Activated CD4-positive, alpha-beta T cell treated with anti-CD3 and anti-CD28 coated beads, Interleukin-2, amount 10 ng/mL, durations not matched to agents 7 days and 5 days (primary cell): ENCODE measurements at places on chromosomes 2 and 18.

- no peak for DNase-seq
Measured at GRCh38 chr18:2967357-2967756, 45.6 kb downstream of the LPIN2 start.

DNA sequence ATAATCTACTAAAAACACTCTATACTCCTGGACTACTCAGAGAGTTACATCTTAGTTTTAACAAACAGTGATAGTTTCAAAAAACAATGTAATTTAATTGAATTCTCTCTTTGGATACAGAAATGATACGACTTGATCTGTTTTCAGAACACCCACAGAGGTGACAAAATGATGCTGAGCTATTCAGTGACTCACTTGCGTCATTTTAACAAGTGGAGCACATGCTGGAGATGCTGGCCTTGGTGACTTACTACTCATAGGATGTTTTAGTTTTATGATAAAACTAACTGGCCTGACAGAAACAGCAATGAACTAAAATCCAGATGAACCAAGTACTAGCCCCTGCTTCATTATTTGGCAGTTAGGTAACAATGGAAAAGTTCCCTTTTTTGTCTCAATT, 101.3 kb upstream of the ITGB6 start:
- DNase-seq, result no peak

DNA sequence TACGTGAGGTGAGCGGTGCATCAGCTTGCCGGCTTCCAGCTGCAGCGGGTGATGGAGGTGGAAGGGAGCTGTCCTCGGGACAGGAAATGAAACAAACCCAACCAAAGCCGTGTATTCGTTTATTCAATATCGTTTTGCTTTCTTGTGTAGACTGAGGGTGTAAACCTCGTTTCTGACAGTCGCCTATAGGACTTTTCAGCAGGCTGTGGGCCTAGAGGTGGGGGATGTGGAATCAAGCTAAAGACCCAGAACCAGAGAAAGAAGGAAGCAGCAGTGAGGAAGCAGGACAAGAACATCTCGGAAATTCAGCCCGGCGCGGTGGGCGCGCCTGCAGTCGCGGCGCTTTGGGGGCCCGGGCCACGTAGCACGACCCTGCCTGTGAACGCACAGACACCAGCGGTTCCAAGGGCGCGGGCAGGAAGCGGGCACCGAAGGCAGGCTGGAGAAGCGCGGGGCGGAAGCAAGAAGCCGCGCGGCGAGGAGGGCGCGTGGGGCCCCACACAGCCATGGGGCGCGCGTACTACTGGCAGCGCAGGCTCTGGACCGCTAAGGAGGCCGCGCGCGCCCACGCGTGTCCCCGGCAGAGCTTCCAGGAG, 755 bp upstream of the ATP9B start:
- DNase-seq, result peak; percentile 52

DNA sequence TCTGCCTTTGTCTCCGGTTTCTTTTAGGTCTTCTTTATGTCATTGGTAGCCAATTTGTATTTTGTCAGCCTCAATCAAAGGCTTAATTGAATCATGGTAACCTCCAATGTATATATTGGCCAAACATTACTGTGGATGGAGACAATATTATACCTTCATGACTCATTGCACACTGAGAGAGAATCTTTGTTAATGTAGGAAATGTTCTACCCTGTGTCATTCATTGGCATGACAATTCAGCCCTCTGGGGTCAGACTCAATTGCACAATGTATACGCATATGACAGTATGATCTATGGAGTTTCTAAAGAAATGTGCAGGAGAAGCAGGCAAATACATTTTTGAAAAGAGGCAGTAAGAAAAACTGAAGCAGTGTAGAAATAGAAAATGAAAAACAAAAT, 162.6 kb downstream of the PDE11A start:
- no peak for DNase-seq

DNA sequence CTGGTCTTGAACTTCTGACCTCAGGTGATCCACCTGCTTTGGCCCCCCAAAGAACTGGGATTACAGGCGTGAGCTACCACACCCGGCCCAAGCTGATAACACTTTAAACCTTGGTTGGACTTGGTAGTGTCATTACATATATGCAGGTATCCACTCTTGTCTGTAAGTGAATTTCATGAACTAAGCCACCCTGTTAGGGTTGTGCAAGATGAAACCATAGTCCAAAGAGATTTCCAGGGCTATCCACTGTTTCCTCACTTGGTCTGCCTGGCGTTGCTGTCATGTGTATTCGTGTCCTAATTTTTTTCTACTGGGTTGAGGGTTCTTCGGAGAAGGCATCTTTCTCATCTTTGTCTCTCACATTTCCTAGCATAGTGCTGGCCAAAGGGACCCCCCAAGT, 203.0 kb downstream of the CAMKMT start:
- no peak for DNase-seq

DNA sequence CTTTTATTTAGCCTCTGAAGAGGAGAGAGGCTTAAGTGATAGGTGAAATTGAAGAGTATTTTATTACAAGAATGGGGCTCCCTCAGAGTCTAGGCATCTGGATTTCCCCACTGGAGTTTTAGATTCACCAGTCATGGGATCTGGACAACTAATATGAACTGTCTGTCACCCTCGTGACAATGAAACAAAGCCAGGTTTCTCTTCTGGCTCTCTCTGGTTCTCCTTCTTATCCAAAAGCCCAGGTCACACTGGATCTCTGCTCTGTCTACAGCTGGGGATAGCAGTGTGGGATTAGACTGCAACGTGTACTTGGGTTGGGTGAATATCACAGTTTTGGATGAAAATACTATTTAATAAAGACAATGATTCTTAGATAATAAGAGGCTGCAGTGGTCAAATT, 31.2 kb downstream of the LHCGR start:
- no peak for DNase-seq

DNA sequence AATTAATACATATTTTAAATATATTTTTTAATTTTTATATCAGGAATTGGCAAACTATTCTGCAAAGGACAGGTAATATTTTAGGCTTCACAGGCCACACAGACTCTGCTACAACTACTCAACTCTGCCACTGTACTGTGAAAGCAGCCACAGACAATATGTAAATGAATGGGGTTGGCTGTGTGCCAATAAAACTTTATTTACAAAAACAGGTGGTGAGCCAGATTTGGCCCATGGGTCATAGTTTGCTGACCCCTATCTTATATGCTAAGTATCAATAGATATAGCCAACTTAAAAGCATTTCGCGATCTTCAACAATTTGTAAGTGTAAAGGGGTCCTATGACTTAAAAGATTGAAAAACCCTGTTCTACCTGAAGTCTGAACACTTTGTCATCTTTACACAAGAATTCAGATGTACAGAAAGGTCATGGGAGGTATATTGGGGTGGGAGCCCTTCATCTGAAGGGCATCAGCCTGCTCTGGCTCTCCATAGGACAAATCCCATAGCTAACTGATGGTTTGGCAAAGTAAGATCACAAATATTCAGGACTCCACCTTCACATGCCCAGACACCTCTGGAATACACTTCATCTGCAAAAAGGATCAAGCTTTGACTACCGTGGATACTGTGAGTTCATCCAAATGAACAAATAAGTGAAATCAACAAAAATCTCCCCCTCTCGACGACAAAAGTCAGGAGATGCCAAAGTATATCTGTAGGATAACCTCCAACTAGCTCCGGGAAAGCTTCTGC, 65.9 kb downstream of the C1D start:
- no peak for DNase-seq

GRCh38 chr2:119158563-119159347, at the start of gene C1QL2:
Gene C1QL2, minus strand, starts transcription at chr2:119158751. Its CDS starts 482 bp downstream, at chr2:119158269.
- no peak for DNase-seq

GRCh38 chr2:71619230-71619741, 165.9 kb downstream of the DYSF start:
- peak; percentile 3 for DNase-seq

- DNase-seq, result no peak
Measured at GRCh38 chr2:26957534-26957933, 12.9 kb upstream of the MAPRE3 start.

GRCh38 chr18:50656841-50657470, 97.1 kb downstream of the MAPK4 start:
- DNase-seq, result no peak

DNA sequence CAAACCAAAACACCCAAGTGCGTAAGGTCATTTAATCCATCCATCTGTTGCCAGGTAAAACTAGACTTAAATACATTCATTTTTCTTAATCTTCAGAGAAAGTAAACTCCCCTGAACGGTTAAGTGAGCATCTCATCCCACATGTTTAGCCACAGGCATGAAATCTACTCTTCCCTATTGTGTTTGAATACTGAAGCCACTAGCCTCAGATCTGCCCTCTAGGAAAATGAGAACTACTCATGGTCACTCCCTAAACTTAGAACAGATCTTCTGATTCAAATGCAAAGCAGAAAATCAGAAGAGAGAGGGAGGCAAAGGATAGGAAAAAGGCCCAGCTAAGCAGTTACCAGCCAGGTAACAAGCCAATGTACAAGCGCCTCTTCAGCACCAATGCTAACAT, 7.1 kb downstream of the TMEM247 start:
- DNase-seq, result no peak
